Activated B cell treated with CpG ODN at 0.5 μM for 24 hours (primary cell): ENCODE measurements at places on chromosomes 12 and 14.

- H3K27me3 ChIP-seq = no peaks in the 10 kb centered on the region
- H3K4me3 ChIP-seq = no peak overlapping the region
Measured at GRCh38 chr14:37669242-37669641, 73.8 kb downstream of the TTC6 start.

DNA sequence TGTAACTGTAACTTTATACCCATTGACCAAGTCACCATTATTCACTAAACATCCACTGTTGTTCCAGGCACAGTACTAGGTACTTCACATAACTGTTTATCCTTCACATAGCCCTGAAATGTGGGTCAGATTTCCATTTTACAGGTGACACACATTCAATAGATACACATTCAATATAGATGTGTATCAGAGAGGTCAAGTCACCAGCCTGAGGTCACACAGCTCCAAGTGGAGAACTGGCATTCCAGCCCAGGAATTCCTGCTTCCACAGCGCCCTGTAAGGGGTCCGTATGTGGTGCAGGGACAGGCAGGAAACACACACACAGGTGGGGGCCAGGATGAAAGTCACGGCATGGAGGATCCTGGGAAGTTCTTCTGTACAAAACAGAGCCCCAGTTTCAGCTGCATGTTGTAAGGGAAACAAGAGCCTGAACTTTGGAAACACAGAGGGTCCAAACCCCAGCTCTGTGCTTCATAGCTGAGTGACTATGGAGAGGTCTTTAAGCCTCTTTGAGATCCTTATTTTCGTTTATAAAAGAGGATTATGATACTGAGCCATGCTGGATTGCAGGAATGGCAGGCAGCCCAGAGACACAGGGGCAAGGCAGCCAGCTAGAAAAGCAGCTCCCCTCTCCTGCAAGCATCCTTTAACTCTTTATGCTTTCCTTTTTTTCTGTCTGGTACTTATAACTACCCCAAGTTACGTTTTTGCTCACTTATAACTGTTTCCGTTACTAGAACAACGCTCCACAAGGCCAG lies 50.3 kb upstream of the DICER1 start:
- no peak overlapping the region for H3K27ac ChIP-seq
- H3K4me1 ChIP-seq = no peaks in the 10 kb centered on the region
- H3K36me3 ChIP-seq = peaks cover 56% of the 10 kb centered on the region
- H3K27me3 ChIP-seq = no peaks in the 10 kb centered on the region
- no peak overlapping the region for H3K4me3 ChIP-seq
- DNase-seq = no peak

GRCh38 chr12:46371718-46372543 lies 642 bp downstream of the SLC38A2 start:
- H3K4me1 ChIP-seq = peaks cover 53% of the 10 kb centered on the region
- peak; percentile 66 for DNase-seq
- H3K27me3 ChIP-seq = no peaks in the 10 kb centered on the region
- H3K36me3 ChIP-seq = peaks cover 54% of the 10 kb centered on the region

- H3K27ac ChIP-seq = no peak overlapping the region
- no peak for DNase-seq
- H3K4me3 ChIP-seq = no peak overlapping the region
- H3K36me3 ChIP-seq = no peaks in the 10 kb centered on the region
Measured at GRCh38 chr14:43587183-43587582, 919.9 kb downstream of the FSCB start.

DNA sequence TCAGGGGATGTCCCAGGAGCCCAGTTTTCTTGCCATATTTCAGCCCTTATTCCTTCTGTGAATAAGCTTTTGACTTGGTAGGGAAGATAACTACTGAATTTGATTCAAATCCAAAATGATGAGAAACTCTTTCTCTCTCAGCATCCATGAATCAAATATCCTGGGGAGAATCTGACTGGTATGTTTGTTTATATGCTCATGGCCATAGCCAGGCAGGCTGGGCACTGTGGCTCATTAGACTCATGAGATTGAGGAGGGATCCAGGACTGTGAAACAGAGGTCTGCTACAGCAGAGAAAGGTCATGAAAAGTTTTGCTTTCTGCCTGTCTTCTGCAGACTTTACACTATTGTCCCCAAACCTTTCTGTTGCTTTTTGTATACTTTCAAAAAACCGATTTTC lies 346.4 kb upstream of the ATP2B1 start:
- H3K36me3 ChIP-seq = no peaks in the 10 kb centered on the region
- H3K27ac ChIP-seq = no peak overlapping the region
- no peak overlapping the region for H3K4me3 ChIP-seq
- no peaks in the 10 kb centered on the region for H3K27me3 ChIP-seq
- no peaks in the 10 kb centered on the region for H3K4me1 ChIP-seq

GRCh38 chr12:96196781-96197180 lies 2.6 kb downstream of the ELK3 start:
- H3K27ac ChIP-seq = peak overlapping the region; percentile 99
- peak overlapping the region; percentile 99 for H3K4me3 ChIP-seq
- DNase-seq = no peak
- no peaks in the 10 kb centered on the region for H3K27me3 ChIP-seq

GRCh38 chr14:70527501-70528105 lies 7.2 kb downstream of the ADAM20 start:
- H3K27me3 ChIP-seq = no peaks in the 10 kb centered on the region
- peaks cover 37% of the 10 kb centered on the region for H3K36me3 ChIP-seq
- no peak for DNase-seq
- H3K4me3 ChIP-seq = no peak overlapping the region

DNA sequence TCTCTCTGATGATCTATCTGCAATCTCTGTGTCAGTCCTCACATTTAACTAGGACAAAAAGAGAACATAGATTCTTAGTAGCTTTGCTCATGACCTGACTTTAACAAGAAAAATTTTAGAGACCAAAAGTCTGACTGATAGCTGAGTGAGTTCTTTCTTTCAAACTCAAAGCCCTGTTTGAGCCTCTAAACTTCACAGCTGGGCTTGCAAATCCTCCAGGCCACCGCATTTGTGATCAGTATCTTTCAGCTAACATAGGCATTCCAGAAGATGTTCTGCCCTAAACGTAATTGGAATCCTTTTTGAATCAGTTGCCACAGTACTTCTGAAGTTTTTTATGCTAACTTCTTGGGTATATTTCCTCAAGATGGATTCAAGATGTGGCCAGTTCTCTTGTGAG lies 459.0 kb downstream of the DPF3 start:
- no peak for DNase-seq
- no peak overlapping the region for H3K4me3 ChIP-seq
- H3K27ac ChIP-seq = no peak overlapping the region
- no peaks in the 10 kb centered on the region for H3K36me3 ChIP-seq
- H3K4me1 ChIP-seq = peaks cover 4% of the 10 kb centered on the region

DNA sequence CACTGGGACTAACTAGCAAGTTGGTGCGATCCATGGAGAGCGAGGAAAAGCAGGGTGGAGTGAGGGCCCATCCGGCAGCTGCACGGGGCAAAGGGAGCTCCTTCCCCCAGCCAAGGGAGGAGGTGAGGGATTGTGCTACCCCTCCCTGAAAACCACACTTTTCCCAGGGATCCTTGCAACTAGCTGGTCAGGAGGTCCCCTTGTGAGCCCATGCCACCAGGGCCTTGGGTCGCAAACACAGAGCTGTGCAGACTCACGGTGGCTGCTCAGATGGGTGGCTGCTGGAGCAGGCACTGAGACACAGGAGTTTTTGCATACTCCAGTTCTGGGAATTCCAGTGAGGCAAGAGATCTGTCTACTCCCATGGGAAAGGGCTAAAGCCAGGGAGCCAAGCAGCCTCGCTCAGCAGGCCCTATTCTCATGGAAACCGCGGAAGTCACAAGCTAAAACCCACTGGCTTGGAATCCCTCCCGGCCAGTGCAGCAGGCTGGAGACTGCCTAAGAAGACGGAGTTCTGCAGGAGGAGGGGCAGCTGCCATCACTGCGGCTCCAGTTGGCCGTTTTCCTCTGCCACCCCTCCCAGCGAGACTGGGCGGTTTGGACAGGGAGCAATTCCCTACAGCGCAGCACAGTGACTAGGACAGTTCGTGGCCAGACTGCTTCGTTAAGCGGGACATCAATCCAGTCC lies 10.9 kb upstream of the ZNF705A start:
- no peak overlapping the region for H3K27ac ChIP-seq
- H3K4me3 ChIP-seq = no peak overlapping the region
- H3K27me3 ChIP-seq = peaks cover 17% of the 10 kb centered on the region
- peaks cover 14% of the 10 kb centered on the region for H3K36me3 ChIP-seq

- peak overlapping the region; percentile 89 for H3K27ac ChIP-seq
- DNase-seq = no peak
- peaks cover 13% of the 10 kb centered on the region for H3K36me3 ChIP-seq
- H3K4me1 ChIP-seq = peaks cover 62% of the 10 kb centered on the region
- peak overlapping the region; percentile 98 for H3K4me3 ChIP-seq
- H3K27me3 ChIP-seq = no peaks in the 10 kb centered on the region
Measured at GRCh38 chr14:53151523-53152183, 1.5 kb downstream of the DDHD1 start.

GRCh38 chr12:113663396-113663795 lies 191.7 kb upstream of the LHX5 start:
- H3K4me1 ChIP-seq = no peaks in the 10 kb centered on the region
- H3K27ac ChIP-seq = no peak overlapping the region
- no peaks in the 10 kb centered on the region for H3K36me3 ChIP-seq
- DNase-seq = no peak

DNA sequence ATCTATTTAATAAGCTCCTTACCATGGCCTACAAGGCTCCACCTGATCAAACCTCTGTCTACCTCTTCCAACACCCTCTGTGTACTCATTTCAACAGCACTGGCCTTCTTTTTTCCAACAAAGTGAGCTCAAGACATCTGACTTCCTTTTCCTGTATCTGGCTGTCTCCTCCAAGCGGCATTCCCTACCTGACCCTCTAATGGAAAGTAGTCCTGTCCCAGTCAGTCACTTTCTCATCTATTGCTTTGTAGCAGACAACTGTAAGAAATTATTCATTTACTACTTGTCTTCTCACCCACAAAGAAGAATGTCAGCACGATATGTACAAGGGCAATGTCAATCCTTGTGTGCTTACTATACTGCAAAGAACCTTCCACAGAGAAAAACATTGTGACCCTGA lies 149.6 kb downstream of the MED13L start:
- no peak for DNase-seq
- no peaks in the 10 kb centered on the region for H3K27me3 ChIP-seq
- no peak overlapping the region for H3K27ac ChIP-seq
- no peak overlapping the region for H3K4me3 ChIP-seq

DNA sequence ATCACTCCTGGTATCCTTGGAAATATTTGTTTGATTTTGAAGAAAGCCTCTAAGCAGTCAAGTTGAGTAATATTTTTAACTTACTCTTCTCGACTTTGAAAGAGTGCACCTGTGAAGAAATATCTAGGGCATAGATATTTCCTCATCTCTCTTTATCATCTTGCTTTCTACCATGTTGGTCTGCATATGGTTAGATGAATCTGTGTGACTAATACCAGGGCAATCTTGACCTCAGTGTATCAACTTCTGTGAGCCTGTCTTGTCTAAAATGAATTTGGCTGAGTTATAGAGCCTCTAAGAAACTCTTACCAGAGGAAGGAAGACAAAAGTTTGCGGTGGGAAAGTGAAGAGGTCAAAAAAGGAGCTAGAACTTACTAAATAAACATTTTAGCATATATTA lies 68.4 kb downstream of the SYT1 start:
- H3K4me3 ChIP-seq = no peak overlapping the region
- no peak overlapping the region for H3K27ac ChIP-seq
- no peak for DNase-seq
- no peaks in the 10 kb centered on the region for H3K36me3 ChIP-seq
- H3K27me3 ChIP-seq = no peaks in the 10 kb centered on the region
